ENCODE measurements at places on chromosomes 11 and 22.
A peak's percentile ranks its signal among the peaks of the same experiment; 100 is the strongest.

DNA sequence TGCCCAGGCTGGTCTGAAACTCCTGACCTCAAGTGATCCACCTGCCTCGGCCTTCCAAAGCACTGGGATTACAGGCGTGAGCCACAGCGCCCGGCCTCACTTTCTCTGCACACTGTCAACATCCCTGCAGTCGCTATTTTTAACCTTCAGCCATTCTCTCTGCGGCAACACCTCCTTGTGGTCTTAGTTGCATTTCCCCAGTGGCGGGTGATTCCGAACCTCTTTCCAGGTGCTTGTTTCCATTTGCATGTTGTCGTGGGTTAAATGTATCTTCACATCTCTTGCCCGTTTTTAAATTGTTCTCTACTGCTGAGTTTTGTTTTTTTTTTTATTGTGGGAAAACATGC is 2.2 kb upstream of the SCT start:
- DNase-seq: no peak

DNA sequence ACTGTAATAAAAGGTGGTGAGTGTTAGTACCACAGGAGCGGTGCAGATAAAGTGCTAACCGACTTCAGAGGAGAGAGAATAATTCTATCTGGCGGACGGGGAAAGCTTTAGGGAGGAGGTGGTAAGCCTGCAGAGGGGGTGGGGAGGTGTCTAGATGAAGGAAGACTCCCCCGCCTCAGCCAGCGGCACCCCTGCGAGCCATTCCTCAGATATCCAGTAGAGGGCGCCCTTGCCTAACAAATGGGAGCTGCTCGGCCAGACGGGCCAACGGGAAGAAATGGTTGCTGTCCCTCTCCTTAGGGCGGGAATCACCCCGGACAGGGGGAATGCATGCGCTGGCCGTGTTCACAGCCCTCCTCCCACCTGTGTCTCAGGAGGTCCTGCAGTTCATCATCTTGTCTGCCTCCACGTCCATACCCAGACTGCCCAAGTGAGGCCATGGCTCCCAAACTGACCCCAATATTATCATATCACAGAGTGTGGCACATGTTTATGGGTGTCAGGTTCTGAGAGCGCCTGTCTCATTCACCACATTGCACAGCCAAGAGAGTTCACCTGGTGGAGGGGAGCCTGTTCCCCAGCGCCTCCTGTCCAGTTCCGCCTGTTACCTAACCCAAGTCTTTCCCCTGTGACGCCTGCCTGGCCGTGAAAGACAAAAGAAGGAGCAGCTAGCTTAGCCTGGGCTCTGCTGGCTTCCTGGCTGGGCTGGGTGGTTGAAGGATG is 85.5 kb downstream of the ST3GAL4 start:
- DNase-seq: peak; percentile 85

DNA sequence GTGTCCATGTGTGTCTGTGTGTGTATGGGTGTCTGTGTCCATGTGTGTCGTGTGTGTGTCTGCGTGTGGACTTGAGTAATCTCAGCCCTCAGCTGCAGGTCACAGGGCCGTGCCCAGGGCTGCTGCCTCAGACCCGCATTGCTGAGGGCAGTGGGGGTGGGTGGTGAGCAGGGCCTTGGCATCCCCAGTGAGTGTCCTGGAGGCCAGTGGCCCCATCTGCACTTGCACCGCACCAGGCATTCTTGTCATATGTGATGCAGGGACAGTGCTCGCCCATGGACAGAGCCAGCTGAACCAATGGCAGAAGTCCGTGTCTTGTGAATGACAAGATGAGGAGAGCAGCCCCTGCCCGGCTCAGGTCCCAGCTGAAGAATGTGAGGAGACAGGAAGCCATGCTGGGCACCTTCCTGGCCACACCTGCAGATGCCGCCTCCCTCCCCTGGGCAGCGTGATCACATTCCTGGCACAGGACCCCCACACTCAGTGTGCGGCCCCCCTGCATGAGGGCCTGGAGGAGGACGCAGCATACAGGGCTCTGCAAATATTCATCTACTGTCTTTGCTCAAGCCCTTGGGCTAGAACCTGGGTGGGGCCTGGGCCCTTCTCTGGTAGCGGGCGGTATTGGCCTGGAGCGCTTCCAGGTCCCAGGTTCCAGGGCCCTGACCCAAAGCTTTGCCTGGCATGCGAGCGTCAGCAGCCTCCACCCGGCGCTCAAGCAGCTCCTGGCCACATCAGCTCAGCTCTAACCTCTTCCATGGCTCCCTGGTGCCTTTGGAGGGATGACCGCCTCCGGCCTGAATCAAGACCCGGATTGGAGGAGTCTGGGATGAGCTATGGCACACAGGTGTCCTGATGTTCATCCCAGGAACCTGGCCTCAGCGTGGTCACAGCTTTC is 3.9 kb downstream of the ALDH3B2 start:
- DNase-seq: no peak

DNA sequence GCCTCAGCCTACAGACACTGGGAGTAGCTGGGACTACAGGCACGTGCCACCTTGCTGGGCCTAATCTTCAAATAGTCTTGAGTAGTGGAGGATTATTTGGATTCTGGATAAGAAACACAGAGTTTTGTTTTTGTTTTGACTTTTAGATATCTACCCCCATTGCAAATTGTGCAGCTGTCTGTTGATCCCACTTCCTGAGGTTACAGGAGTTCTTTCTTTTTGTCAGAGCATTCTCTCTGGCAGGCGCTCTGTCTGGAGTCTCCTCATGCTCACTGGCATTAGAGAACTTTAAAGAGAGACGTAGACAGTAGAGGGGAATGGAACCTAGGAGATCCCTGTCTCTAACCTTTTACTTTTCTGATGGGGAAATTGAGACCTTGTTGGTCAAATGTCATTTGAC is 7.8 kb upstream of the ADAMTS8 start:
- no peak for DNase-seq

GRCh38 chr11:32701616-32702015 is 92.8 kb downstream of the CCDC73 start:
- no peak for DNase-seq

DNA sequence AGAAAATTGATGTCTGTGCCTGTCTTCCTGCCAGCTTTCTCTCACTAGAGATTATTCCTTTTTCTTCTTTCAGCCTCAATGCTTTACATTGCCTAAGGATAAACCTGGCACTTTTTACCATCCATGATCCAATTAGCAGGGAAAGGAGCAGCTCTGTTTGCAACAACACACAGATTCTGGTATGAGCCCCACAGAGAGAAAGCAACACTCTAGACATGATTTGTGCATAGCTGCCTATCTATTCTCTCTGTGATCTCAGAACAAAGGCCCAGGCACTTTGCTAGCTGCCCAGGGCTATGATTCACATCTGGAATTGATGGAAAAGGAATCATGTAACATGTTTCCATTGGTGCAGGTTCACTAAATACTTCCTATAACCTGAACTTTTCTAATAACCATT is 685.0 kb downstream of the ETS1 start:
- no peak for DNase-seq

DNA sequence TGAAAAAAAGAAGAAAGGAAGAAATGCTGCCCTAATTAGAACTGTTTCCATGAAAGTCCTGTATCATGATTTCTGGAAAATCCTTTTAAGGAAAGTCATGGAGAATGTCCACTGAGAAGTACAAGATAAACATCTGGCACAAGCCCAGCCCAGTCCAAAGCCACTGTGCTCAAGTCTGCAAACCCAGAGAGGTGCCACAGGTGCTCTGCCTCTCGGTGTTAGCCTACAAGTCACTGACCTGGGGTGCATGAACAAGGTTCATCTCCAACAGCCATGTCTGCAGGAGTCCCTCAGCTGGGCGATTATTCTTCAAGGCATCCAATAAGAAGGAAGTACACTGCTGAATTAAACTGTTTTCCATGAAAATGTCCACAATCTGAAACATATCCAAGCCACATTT is 51.1 kb upstream of the SLC25A1 start:
- no peak for DNase-seq

GRCh38 chr22:33000342-33001280 is 57.6 kb downstream of the SYN3 start:
- DNase-seq: no peak

GRCh38 chr22:28247667-28248363 is 328.8 kb upstream of the PITPNB start:
- DNase-seq: no peak

DNA sequence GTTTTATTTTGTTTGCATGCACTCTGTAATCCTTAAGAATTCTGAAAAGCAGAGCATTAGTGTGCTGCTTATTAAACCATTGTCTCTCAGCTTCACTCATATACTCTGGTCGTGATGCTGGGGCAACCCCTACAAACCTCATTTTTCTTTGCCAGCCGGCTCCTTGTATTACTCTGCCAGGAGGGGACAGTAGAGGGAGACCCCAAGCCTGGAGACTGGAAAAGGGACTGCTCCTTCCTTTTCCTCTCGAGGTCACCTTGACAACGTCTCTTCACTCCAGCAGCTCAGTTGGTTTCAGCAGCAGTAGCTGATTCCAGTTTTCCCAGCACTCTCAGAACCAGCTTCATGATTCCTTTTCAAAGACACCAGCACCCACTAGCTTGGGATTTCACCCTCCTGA is 2.8 kb upstream of the JHY start:
- peak; percentile 27 for DNase-seq

DNA sequence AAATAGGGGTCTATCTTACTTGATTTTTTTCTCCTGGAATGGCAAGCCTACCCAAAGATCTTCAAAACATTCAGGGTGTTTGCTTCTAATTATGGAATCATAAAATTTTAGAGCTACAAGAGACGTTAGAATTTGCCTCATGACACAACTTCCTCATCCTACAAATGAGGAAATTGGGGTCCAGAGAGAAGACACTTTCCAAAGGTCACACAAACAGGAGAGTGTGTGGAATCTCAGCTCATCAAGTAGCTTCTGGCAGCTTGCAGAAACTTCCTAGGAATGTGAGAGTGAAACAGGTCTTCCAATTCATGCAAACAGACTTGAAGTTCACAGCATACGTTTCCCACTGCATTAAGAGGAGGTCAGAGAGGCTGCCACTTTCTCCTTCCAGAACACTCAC is 976.0 kb downstream of the OPCML start:
- no peak for DNase-seq

GRCh38 chr11:2678396-2678795 is 21.4 kb downstream of the KCNQ1OT1 start:
- DNase-seq: no peak

DNA sequence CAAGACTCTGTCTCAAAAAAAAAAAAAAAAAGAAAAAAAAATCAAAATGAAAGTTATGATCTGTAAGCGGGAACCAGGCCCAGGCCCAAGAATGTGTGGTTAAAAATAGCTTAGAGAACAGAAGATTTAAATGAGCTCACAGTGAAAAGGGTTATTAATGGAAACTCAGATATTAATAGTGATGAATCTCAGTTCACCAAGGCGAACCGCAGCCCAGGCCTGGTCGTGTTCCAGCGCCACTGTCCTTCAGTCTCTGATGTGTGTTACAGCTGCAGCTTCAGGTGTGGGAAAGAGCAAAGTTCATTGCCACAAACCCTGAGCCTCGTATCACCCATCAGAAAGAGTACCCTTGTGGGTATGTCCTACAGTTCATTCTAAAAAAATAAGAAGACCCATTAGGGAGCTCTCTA is 107.1 kb downstream of the GAB2 start:
- DNase-seq: no peak

DNA sequence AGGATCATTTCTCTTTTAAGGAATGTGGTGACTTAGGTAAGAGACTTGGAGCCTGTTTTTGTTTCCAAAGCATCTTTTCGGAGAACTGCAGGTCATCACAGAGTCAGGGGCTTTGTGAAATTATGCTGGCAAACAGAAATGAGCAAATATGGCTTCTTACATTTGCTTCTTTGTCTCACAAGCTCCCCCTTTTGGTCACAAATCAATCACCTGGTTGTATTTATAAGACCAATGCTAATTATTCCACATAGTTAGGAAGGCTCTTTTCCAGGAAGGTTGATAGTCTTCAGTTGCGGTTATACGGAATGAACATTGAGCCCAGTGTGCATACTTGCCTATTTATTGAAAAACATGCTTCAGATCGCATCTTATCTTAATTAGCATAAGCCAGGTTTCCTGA is 34.6 kb upstream of the CEP126 start:
- DNase-seq: no peak

- no peak for DNase-seq
Observed at GRCh38 chr11:33237039-33237597, 20.1 kb upstream of the HIPK3 start.

DNA sequence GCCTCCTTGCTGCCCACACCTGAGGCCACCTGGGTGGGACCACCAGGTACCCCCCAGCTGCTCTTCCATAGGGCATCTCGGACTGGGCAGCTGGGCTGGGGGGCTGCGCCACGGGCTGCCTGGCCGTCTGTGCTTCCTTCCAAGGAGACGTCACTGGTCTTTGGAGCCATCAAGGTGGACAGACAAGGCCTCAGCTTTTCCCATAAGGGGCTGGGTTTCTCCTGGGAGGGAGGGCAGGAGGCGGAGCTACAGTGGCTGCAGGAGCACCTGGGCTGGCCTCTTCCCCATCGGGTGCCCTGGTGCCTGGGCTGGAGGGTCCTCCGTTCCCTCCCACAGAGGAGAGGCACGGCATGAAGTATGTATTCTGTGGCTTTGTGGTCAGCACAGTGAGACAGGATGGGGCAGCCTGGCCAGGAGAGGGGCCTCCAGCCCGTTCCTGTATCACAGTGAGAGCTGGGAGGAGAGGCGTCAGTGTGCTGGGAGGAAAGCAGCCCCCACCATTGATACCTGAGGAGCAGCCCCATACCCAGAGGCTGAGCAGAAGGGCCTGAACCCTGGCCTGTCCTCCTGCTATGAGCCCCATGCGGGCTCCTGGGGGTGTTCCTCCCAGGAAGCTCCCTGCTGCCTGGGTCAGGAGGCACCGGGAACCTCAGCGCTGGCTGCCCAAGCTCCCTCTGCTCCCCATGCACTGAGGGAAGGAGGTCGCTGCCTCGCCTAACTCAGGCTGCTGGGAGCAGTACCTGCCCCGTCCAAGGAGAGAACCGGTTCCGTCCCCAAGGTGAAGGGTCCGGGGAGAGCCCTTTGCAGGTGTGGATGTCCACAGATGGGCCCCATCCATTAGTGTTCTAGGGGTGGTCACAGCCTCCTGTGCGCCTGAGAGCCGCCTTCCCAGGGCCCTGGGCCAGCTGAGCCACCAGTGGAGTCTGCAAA is 1075.0 kb downstream of the BRD1 start:
- DNase-seq: no peak

- no peak for DNase-seq
Observed at GRCh38 chr11:35035894-35036408, 103.0 kb upstream of the CD44 start.

DNA sequence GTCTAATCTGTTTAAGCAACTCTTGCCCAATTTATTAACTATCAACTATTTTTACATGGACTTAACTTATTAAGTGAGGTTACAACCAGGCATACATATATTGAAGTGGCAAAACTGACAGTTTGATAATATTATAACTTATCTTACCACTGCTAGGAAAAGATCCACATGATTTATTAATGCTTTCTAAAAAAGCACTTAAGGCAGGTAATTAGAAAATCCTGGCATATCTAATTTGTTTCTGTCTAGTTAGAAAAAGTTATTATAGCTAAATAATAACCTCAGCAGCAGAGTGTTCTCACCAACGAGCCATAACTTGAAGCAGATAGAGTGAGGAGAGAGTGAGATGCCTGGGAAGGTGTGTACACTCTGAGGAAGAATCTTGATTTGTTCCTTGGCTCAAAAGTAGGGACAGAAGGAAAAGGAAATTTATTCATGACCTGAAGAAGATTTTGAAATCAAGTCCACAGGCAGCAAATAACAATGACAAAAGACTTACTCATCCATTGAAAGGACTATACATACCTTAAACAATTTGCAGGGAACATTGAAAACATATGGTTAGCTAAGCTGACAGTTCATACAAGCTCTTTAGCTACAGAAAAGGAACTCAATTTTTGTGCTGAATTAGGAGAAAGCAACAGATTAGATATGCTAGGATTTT is 7.1 kb upstream of the MUC15 start:
- no peak for DNase-seq
